KG1 (cell line): ENCODE measurements at places on chromosomes 1 and 21.

DNA sequence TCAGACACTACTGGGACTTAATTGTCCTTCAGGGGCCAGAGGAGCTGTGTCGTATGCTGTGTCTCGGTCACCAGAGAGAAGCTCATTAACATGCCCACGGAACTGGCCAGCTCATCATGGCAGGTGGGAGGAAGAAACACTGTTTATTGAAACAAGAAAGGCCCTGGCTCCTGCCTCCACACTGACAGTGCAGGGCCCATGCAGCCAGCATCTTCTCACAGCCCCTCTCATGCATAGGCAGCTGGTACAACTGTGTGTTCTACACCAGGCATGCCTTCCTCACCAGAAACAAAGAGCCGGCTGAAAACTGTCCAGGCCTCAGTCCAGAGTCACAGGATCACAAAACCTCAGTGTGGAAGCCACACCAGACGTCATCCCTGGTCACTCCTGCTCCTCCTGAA is 106.0 kb downstream of the UBE2U start:
- no peak for DNase-seq

- no peak for DNase-seq
Measured at GRCh38 chr21:37513383-37513782, 146.8 kb downstream of the DYRK1A start.

DNA sequence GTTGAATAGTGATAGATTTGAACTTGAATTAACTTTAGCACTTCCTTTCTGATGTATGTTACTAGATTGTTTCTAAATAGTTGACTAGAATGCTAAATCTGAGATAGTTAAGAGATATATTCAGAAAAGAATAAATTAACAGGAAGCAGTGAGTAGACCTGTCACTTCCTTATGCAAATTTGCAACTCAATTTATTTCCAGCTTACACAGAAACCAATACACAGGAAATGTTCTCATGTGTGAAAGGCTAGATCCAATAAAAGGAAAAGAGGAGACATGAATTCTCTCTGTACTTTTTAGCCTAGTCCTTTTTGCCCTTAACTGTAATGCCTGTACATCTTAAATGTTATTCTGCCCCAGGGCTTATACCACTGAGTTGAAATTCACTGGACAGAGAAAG is 522.3 kb downstream of the COL11A1 start:
- no peak for DNase-seq

DNA sequence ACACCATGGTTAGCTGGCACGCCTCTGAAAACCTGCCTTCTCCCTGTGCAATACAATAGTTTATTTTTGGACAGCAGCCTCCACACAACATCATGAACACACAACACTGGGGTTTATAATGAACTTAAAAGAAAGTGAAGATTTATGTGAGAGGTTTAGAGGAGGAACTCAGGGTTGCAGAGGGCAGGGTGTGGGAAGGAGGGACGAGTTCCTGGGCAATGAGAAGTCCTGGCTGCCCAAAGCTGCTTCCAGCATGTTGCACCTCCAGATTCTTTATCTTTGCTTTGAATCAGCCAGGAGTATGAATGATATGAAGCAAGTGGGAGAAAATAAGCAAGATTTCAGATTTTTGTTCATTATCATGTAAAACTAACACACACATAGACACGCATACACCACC is 11.3 kb upstream of the LRRC8D start:
- no peak for DNase-seq

- DNase-seq = no peak
Measured at GRCh38 chr1:227416156-227416830, 98.0 kb upstream of the CDC42BPA start.

DNA sequence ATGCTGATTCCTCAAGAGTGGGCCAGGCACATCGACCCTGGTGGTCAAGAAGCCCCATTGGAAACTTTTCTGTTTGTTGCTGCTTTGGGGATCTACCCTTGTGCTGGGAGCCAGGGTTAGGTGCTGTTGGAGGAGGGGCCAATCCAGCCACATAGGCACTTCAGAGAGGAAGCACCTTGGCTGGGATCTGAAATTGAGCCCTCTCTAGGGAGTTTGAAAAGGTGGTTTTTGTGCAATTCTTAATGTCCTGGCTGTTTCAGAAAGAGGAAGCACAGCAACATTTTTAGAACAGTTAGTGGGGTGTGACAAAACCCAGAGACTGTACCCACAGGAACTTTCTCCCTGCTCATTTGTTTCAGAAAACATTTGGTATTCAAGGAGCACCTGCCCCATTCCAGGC is 17.2 kb upstream of the BEND5 start:
- DNase-seq = no peak

DNA sequence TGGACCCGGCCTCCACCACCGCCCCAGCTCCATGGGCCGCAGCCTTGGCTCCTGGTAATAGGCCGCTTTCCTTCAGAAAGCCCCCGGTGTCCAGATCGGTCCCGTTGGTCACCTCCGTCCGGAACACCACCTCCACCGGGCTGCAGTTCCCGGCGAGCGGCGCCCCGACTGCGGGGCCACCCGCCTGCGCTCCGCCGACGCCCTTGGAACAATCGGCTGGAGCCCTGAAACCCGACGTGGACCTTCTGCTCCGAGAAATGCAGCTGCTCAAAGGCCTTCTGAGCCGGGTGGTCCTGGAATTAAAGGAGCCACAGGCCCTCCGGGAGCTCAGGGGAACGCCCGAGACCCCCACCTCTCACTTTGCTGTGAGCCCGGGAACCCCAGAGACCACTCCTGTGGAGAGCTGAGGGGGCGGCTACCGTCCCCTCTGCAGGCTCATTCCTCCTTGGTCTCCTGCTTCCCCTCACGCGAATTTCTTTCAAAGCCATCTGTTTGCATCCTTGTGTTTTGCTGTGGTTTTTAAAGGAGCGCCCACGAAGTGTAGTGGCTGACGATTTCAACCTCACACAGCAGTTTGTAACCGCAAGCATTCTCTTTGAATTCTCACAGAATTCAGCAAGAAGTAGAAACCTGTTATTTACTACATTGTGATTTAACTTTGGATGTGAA is 6.0 kb downstream of the FCRLB start:
- DNase-seq = peak; percentile 26

- DNase-seq = no peak
Measured at GRCh38 chr1:198909973-198910372, 271.1 kb downstream of the PTPRC start.
